ENCODE measurements at places on chromosomes 11 and 22.

DNA sequence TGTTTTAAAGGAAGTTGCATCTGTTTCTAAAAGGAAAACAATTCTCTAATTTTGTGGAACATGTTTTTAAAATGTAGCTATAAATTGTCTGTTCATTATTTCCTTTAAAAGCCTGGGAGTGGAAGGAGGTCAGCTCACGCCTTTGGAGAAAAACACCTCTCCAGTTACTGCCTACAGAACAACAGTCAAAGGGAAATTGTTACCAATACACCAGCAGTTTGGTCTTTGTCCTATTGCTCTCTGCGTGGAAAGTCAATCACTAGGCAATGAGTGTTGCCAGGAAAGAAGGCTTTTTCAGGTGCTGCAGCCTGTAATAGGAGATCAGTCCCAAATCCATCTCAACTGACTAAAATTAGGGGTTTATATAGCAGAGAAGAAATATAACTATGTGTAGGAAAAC, 22.2 kb downstream of the SVIP start:
- no peak for DNase-seq

DNA sequence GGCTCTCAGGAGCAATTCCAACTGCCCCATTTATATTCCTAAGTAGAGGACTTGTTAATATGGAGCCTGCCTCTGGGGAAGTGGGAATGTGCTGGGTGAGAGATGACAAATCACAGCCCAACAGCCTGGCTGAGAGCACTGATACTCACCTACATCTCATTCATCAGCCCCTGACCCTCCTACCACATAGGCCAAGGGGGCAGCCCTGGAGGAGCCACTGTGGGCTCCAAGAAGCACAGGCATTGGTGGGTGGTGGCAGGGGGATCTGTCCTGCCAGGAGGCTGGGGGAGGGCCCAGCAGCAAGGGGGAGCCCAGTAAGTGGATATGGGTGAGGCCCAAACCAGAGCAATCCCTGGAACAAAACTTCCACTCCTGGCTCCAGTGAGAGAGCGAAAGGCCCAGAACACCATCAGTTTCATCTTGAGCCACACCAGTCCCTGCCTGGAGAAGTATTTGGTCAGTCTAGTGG, 79.7 kb downstream of the BUD13 start:
- no peak for DNase-seq

DNA sequence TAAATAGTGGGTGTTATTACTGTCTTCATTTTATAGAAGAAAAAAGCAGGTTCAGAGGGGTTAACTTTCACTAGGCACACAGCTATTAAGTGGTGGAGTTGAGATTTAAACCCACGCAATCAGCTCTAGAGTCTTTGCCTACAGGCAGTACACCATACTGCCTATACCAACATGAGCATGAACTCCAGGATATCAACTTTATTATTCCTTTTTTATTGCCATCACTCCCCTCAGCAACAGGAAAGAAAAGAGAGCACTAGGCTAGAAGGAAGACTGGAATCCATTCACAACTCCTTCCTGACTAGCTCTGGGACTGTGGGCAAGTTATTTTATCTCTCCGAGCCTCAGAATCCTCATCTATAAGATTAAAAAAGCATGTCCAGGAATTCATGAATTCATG, 58.7 kb upstream of the FSHB start:
- no peak for DNase-seq

DNA sequence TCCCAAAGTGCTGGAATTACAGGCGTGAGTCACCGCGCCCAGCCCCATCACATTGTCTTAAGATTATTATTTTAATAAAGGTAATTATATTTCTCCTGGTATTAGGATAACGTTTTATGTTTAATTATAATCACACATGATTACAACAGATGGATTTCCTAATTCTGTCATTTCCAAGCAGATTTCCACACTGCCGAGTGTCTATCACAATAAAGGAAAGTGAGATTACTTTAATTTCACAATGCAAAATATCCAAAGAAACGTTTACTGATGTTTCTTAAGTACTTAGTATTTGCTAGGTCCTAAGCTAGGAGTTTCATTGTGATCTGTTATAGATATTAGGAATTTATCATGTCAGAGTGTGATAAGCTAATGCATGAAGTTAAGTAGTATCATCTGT, 203.5 kb upstream of the CTSC start:
- no peak for DNase-seq

GRCh38 chr11:114090976-114091375, 31.5 kb downstream of the ZBTB16 start:
- no peak for DNase-seq

Measured in stimulated activated CD8-positive, alpha-beta memory T cell treated with anti-CD3 and anti-CD28 coated beads, Interleukin-4, amount 100 ng/mL, for 4 hours (primary cell).